ENCODE measurements at places on chromosomes 7 and 10. TPM values are rescaled to one million over a fixed set of nuclear protein-coding genes. Genes with fewer than 3 reads are reported as not detected.

The DYDC2 gene
- polyA plus RNA-seq: 0.05 TPM

The LHFPL3 gene
- polyA plus RNA-seq: not detected

The ITGB8 gene
- polyA plus RNA-seq: 6.0 TPM

The ZNF727 gene
- polyA plus RNA-seq: 0.34 TPM

The COBL gene
- 7.4 TPM for polyA plus RNA-seq

The CDHR3 gene
- 3.7 TPM for polyA plus RNA-seq

The FOXI2 gene
- not detected for polyA plus RNA-seq

The SMO gene
- polyA plus RNA-seq: 6.9 TPM

The LAMB4 gene
- 0.40 TPM for polyA plus RNA-seq

The HNRNPF gene
- polyA plus RNA-seq: 56.8 TPM

The ZNF22 gene
- 18.9 TPM for polyA plus RNA-seq

The MUC3A gene
- 1.2 TPM for polyA plus RNA-seq

The OR9A2 gene
- polyA plus RNA-seq: not detected

The CALML5 gene
- polyA plus RNA-seq: not detected

The SPDYE2 gene
- polyA plus RNA-seq: 0.21 TPM

The VTI1A gene
- polyA plus RNA-seq: 8.7 TPM

The GIMAP6 gene
- 5.7 TPM for polyA plus RNA-seq

The SPOCK2 gene
- 1.8 TPM for polyA plus RNA-seq

The ETV1 gene
- polyA plus RNA-seq: 1.4 TPM

The STEAP2 gene
- polyA plus RNA-seq: 6.6 TPM

The NEURL1 gene
- 36.3 TPM for polyA plus RNA-seq

The UCMA gene
- not detected for polyA plus RNA-seq

The LRIT1 gene
- not detected for polyA plus RNA-seq

Data from pancreas (tissue), 10 donors.